ENCODE measurements at places on chromosomes 16 and 17. TPM values are rescaled to one million over a fixed set of nuclear protein-coding genes. Genes with fewer than 3 reads are reported as not detected.

- no peak for DNase-seq
Measured at GRCh38 chr17:75755990-75756389, 9.0 kb downstream of the GALK1 start.

- no peak for DNase-seq
Measured at GRCh38 chr17:46262271-46262670, 32.7 kb upstream of the LRRC37A start.

DNA sequence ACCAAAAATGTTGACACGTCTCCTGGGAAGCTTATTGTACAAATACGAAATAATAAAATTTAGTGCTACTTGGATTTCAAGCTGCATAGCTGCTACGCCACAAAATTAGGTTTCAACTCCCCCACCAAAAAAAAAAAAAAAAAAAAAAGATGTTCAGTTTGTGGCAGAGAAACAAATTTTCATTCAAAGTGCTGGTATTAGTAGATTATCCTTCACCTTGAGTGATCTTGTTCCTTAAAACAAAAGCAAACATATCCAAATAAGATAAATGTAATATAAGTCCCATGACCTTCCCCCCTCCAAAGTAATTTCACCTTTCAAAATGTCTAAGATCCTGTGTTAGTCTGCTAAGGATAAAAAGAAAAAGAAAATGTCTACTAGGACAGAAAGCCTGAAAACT lies 2.2 kb downstream of the TOB1 start:
- DNase-seq, result no peak

- no peak for DNase-seq
Measured at GRCh38 chr17:2388683-2389055, 12.2 kb downstream of the MNT start.

DNA sequence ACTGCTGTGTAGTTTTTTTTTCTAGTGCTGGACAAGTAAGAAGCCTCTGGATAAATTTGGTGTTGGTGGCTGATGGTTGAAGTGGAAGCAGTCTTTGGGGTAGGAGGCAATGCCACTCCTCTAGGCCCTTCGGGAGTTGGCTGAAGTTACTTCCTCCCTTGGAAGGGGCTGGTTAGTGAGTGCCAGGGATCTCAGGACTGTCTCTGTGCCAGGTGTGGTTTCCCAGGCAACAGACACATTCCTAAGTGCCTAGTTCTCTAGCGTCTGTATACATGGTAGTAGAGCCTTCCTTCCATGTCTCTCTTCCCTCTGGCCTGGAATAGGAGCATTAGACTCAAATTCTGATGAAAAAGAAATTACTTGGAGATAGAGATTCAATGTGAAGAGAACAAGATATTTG lies 15.3 kb downstream of the TMEM98 start:
- DNase-seq, result no peak

DNA sequence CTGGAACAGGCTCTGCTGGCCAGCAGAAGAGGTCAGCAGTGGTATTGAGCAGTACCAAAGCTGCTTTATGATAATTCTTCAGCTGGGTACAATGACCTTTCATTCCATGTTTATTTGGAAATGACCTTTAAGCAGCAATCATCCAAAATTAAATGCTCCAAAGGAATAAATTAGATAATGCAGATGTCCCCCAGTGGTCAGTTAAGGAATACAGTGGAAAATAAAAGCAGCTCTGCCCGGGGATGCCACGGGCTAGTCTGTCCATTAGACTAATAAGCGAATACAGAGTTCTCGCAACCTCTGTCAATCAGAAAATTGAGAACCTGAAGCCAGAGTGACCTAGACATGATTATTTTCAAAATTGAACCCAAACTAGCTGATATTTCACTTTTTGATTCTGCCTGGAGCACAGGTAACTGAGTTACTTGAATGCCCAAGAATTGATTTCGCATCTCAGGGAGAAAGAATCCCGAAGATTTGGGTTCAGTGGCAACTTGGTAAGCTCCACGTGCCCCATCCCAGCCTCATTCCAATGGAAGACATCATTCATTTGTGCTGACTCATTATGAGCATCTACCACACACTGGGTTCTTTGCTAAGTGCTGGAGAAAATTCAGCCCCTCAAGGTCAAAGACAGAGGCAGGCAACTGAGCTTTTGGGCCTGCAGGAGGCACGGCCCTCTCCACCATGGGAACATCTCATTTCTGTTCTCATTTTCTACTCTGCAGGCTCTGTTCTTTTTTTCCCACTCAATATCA lies 34.4 kb upstream of the SLC39A11 start:
- no peak for DNase-seq

DNA sequence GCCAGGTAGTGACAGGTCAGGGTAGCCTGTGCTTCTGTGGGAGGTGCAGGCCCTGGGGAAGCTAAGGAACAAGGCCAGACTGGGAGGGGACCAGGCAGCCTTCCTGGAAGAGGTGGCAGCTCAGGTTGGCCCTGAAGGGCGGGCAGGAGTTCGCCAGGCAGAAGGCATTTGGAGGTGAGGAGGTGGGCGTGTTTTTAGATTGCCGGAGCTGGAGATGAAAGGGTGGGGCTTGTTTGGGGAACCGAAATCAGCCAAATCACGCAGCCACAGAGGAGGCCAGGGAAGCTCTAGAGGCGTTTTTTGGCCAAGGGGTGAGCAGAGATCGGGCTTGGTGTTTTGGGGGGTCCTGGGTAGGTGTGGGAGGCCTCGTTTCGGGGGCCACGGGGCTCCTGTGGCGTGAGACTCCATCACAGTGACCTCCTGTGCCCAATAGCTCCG lies 7.6 kb downstream of the ADCY7 start:
- no peak for DNase-seq

DNA sequence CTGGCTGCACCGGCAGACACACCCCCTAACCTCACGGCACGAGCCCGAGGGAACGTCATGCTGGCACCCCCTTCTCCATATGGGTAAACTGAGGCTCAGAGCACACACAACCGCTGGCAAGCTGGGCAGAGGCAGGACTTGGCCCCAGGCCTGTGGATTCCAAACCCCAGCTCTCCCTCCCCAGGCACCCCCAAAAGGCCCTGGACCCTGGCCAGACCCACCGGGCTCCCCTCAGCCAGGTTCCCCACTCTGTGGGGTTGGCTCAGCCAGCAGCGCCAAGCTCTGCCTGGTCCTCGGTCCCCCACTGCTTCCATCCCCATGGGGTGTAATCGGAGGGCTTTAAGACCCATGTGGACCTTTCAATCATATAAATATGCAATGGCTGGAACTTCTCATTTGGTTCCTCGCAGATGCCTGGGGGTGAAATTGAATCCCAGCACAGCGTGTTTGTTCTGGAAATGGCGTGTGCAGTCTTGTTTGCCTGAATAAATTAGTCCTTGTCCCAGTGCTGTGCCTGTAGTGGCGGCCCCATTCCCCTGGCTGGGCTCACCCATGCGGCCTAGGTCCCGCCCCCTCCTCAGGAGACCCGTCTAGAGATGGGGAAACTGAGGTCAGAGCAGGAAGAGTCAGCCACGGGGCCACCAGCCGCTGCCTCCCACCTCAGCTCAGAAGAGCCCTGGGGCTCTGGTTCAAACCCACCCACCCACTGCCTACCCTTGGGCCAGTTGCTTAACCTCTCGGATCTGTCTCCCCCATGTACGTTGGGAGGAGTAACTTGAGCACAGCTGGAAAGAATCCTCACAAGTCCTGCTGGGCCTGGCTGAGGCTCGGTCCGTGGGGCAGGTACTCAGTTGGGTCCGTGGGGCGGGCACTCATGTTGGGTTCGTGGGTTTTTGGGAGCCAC lies 57.3 kb downstream of the ZFPM1 start:
- DNase-seq, result no peak

GRCh38 chr16:73383195-73383987 lies 335.5 kb upstream of the ZFHX3 start:
- peak; percentile 33 for DNase-seq

DNA sequence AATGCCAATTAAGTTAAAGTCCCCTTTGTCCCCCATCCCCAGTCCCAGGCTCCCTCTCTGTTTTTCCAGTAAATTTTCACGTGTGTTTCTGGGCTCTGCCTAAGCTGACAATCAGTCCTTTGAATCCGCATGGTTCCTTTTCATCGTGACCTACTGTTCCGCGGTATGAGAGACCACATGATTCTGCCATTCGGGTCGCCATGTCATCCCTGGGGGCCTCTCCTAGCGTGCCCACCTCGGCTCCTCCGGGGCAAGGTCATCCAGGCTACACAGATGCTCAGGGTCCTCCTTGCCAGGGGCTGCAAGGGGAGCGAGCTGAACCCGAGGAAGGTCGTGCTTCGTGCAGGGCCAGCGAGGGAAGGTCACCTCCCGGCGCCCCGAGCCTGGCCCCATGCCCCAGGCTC lies 157.6 kb downstream of the RAB11FIP4 start:
- DNase-seq, result peak; percentile 46

- no peak for DNase-seq
Measured at GRCh38 chr16:1375741-1376410, 24.1 kb downstream of the GNPTG start.

- no peak for DNase-seq
Measured at GRCh38 chr16:5044011-5044540, 10.3 kb upstream of the NAGPA start.

GRCh38 chr17:50452630-50453300 lies 15.9 kb downstream of the CHAD start:
- DNase-seq, result no peak

DNA sequence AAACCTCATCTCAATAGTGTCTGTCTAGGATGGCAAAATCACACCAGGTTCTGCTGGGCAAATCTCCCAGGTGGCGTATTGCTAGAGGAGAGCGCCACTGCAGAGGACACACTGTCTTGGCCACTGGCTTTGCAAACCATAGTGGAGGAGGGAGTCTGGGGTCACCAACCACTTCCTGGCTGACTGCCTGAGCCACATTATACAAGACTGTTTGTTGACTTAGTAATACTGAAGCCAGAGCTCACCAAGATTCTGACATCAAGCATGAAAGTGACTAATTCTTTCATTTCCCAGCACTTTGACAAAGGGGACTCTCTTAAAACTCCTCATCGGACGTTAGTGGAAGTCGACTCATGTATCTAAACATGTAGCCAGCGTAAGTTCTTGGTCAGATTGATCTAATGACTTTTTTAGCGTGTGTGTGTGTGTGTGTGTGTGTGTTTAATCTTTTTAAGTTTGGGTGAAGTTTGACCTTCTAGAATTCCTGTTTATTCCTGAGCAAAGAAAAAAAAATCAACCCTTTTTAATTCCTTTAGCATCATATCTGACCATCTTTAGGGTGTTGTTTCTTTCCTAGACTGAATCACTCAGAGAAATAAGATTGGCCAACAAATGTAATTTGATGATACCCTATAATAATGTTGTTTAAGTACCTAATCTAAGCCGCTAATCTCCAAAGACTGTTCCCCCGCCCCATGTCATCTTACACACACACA lies 13.7 kb downstream of the PITPNC1 start:
- peak; percentile 32 for DNase-seq

DNA sequence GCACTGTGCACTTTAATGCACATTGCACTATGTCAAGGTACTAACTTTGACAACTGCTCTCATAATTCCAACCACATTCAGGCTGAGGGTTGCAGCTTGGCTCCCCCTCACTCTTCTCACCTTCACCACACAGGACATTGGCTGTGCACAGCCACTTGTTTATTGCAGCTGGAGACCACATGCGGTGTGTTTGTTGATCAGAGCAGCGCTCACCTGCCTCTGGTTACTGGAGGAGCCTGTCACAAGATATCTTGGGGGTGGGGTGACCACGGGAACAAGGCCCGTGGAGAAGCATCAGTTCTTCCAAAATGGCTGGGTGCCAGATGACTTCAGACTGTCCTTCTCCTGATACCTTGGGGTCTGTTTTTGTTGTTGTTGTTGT lies 10.6 kb upstream of the CCL5 start:
- peak; percentile 10 for DNase-seq

Gene MFAP4
- total RNA-seq, result 157 TPM

Gene JPH3
- total RNA-seq, result 0.18 TPM

Gene OR1F1
- total RNA-seq, result not detected

Gene MOSMO
- total RNA-seq, result 12.7 TPM

Gene PRRT2
- total RNA-seq, result 8.3 TPM

Gene KRTAP2-3
- not detected for total RNA-seq

Gene STX1B
- total RNA-seq, result 0.66 TPM

Gene RHBDL1
- total RNA-seq, result 1.3 TPM

Gene NUPR1
- total RNA-seq, result 40.3 TPM

Gene CENPX
- 44.8 TPM for total RNA-seq

Data from muscle of leg (tissue), 16 donors.